ENCODE measurements at places on chromosomes 4 and X. TPM values are rescaled to one million over a fixed set of nuclear protein-coding genes. Genes with fewer than 3 reads are reported as not detected.

DNA sequence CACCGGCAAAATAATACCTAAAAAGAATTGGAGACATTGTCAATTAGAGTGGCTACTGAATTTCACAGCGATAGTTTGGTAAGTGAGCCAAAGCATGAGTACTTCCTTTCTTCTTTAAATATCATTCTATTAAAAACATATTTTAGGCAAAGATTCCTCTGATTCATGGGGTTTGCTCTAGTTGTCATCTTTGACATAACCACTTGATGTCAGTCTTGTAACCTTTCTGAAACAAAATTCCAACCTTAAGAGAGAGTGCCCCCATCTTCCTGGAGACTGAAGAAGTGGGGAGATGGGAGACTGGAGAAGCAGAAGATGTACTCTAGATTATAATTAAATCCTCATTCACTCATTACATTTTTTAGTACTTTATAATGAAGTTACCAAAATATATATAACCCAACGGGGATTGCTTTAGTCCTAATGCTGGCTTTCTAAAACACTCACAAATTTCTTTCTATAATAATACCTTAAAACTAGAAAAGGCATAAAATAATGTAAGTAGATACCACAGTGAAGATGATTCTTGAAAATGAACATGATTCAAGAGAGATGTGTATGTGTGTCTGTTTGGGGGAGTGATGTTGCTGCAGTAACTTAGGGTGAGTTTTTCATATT lies 96.4 kb downstream of the EMCN start:
- no peaks in the 10 kb centered on the region for H3K27me3 ChIP-seq
- no peak for DNase-seq
- peaks cover 3% of the 10 kb centered on the region for H3K4me1 ChIP-seq
- H3K27ac ChIP-seq, result no peak overlapping the region
- no peaks in the 10 kb centered on the region for H3K36me3 ChIP-seq

DNA sequence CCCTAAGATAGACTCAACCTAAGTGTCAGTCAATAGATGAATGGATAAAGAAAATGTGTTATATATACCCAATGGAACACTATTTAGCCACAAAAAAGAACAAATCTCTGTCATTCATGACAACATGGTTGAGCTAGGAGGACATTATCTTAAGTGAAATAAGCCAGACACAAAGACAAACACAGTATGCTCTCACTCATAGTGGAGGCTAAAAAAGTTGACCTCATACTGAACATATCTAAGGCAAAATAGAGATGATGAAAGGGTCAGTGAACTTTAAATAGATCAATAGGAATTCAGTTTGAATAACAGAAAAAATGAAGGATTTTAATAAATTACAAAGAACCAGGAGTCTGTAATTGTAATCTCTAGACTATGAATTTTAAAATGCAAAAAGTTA lies 106.5 kb downstream of the SOWAHB start:
- no peak overlapping the region for H3K27ac ChIP-seq
- H3K4me3 ChIP-seq, result no peak overlapping the region
- no peak for DNase-seq
- no peaks in the 10 kb centered on the region for H3K36me3 ChIP-seq

GRCh38 chr4:68655764-68656444 lies 14.5 kb downstream of the UGT2B15 start:
- no peaks in the 10 kb centered on the region for H3K36me3 ChIP-seq
- no peaks in the 10 kb centered on the region for H3K27me3 ChIP-seq
- no peaks in the 10 kb centered on the region for H3K4me1 ChIP-seq
- H3K4me3 ChIP-seq, result no peak overlapping the region
- no peak overlapping the region for H3K27ac ChIP-seq

DNA sequence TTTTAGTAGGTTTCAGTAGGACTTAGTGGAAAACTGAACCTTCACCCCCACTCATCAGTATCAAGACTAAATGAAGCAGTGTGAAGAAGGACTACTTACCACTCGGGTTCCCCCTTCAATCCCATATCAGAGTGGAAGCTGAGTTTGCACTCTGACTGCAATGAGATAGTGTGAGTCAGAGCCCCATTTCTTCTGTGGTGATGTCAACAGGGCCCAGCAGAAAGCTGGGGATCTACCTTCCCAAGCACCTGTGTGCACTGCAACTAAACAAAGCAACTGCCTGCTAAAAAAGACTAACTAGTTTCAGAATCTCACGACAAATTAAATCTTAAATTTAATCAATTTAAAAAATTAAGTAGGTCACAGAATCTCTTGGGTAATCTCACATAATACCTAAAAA lies 1837.0 kb upstream of the PCDH7 start:
- H3K27ac ChIP-seq, result no peak overlapping the region
- H3K4me3 ChIP-seq, result no peak overlapping the region
- no peaks in the 10 kb centered on the region for H3K36me3 ChIP-seq
- no peaks in the 10 kb centered on the region for H3K27me3 ChIP-seq
- DNase-seq, result no peak

Gene PNMA6F
- total RNA-seq, result not detected

- no peaks in the 10 kb centered on the region for H3K36me3 ChIP-seq
- peaks cover 3% of the 10 kb centered on the region for H3K4me1 ChIP-seq
- no peak overlapping the region for H3K4me3 ChIP-seq
These were observed 349.3 kb downstream of the FBXO8 start for GRCh38 chr4:173934201-173934600.

GRCh38 chr4:103443324-103443723 lies 245.2 kb upstream of the CENPE start:
- H3K27ac ChIP-seq, result no peak overlapping the region
- no peaks in the 10 kb centered on the region for H3K4me1 ChIP-seq
- H3K4me3 ChIP-seq, result no peak overlapping the region
- no peaks in the 10 kb centered on the region for H3K27me3 ChIP-seq
- H3K36me3 ChIP-seq, result no peaks in the 10 kb centered on the region
- DNase-seq, result no peak

DNA sequence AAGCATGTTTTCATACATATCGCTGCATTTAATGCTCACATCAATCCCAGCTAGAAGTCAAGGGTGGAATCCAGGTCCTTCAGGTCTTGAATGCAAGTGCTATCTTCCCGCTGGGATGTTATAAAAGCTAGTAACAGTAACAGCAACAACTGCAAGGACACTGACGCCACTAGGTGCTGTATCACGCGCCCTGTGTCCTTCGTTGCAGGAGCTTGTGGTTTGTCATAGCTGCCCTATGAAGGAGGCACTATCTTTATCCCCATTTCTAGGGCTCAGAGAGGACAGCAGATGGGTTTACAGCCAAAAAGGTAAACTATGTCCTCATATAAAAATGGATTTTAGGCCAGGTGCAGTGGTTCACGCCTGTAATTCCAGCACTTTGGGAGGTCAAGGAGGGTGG lies 202.9 kb downstream of the NSUN7 start:
- no peak overlapping the region for H3K27ac ChIP-seq
- no peak for DNase-seq
- peaks cover 4% of the 10 kb centered on the region for H3K4me1 ChIP-seq
- no peaks in the 10 kb centered on the region for H3K27me3 ChIP-seq
- H3K36me3 ChIP-seq, result no peaks in the 10 kb centered on the region

All from aorta (tissue), 5 donors.